Erythroblast (primary cell): ENCODE measurements at places on chromosomes 7 and 10.

DNA sequence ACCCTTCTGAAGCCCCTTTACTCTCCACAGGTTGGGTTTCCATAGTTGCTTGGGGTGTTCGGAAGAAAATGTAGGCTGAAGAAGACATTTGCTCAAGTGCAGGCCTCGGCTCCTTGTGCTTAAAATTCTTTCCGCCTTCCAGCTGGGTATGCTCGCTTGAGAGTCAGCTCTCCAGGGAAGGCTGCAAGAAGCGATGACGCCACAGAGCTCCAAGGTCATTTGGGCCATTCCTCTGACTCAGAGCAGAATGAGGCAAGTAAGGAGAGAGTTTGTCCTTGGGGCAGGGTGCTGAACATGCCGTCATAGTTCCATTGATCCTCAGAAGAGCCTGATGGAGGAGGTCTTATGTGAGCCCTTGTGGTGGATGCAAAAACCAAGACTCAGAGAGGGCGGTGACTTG, 27.4 kb upstream of the HSPA12A start:
- DNase-seq: no peak

DNA sequence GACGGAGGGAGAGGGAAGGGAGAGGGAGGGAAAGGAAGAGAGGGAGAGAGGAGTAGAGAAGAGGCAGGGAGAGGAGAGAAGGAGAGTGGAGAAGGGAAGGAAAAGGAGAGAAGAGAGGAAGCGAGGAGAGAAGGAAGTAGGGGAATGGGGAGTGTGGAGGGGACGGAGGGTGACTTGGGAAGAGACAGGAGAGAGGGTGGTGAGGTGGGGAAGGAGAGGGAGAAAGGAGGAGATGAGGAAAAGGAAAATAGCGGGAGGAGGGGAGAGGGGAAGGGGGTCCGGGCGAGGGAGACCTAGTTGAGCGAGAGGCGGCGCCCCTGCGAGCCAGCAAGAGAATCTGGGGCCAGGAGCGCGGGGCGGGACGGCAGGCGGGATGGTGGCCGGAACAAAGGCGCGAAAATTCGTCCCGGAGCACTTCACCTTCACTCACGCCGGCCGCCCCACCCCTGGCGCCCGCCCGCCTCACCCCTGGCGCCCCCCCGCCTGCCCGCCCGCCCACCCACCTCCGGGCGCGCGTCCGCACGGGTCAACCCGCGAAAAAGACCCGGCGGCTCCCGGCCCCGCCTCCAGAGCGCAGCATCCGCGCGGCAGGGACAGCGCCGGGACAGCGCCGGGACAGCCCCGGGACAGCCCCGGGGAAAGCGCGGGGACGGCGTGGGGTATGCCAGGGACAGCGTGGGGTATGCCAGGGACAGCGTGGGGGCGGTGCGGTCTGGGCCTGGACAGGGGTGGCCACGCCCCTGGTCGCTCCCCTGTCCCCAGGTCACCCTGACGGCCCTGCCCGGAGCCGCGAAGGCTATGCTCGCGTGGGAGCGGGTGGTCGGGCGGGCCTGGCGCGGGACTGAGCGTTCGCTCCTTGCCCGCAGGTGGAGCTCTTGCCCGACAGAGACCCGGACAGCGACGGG, 4.2 kb downstream of the VSTM2A start:
- DNase-seq: no peak

DNA sequence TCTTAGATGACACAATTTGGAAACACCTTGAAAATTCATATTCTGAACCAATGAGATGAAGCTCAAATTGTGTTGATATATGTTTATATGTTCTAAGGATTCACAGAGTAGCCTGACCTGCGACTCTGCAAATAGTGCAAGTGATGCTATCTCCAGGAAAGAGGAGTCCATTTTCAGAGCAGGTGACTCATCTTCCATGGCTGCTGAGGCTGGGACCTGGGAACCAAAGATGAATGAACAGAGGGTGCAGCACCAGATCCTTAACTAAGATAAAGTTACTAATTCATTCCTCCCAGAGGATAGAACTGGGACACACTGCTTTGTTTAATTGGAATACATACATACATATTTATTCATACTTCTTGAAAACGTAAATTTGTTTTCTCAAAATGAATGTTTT, 240.6 kb upstream of the SEMA3C start:
- DNase-seq: peak; percentile 44

- DNase-seq: no peak
Measured at GRCh38 chr7:2198206-2198605, 34.5 kb downstream of the MAD1L1 start.

DNA sequence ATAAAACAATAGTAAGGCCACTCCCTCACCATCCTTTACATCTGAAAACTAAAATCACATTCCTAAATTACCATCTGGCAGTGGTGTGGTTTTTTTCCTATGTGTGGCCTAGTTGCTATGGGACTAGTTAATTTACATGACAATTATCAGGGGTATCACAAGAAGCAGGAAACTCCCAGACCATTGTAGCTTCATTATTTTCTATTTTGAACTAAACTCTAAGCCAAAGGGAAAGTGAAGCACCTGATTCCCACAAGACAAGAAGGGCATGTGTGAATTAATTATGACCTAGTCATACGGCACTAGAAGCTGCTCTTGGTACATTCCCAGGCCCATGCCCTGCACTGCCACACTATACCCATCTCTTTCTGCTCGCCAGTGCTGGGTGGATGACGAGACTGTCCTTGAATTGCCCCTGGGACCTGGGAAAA, 103.4 kb downstream of the ATXN7L1 start:
- no peak for DNase-seq

DNA sequence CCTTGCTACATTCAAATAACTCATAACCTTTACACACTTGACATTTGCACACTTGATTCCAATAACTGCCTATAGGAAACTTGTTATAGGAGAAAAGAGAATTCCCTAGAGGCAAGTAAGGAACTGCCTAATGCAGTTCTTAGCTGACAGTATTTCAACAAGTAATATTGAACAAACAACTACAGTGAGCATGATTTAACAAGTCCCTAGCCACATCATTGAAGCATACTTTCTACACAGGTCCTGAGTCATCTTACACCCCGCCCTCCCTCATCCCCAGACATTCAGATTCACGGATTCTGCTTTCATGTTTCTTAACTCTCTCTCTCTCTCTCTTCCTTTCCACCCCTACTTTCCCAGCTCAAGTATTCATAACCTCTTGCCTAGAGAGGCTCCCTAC, 153.5 kb downstream of the LSM5 start:
- no peak for DNase-seq

- no peak for DNase-seq
Measured at GRCh38 chr10:109957092-109957797, 33.9 kb upstream of the XPNPEP1 start.
